PC-3 (cell line): ENCODE measurements at places on chromosomes 3 and 15.

GRCh38 chr3:64594134-64594533, 93.7 kb downstream of the ADAMTS9 start:
- no peaks in the 10 kb centered on the region for H3K4me1 ChIP-seq
- no peak for DNase-seq
- H3K27ac ChIP-seq = no peak overlapping the region
- H3K27me3 ChIP-seq = no peaks in the 10 kb centered on the region

DNA sequence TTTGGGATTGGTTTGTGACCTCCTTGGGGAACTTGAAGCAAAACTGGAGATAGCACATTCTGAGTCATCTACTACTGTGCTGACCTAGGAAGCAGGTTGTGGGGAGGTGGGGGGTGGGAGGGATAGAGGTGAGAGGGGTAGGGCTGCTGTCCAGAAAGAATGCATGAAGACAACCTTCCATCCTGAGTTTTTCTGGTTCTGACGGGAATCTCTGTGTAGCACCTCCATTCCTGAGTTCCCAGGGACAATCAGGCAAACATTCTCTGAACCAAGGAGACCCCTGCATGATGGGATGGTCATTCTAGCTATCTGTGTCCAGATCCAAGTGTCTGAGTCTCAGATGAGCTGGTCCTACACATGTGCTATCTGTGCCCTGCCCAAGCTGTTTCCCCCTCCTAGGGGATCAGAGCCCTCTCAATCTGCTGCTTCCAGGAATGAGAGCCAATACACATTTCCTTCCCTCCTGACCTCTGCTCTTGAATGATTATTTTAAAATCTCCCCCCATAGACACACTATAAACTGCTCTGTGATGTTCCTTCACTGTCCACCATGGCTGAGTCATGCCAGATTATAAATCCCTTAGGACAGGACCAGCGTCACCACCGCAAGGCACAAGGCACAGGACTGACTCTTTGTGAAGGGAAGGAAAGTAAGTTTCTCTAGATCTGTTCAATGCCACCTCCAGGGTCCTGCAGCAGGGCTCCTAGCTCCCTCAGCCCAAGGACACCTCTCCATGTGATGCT, 2.2 kb upstream of the CD276 start:
- no peak overlapping the region for H3K27ac ChIP-seq
- no peak for DNase-seq
- no peaks in the 10 kb centered on the region for H3K36me3 ChIP-seq
- H3K27me3 ChIP-seq = no peaks in the 10 kb centered on the region

DNA sequence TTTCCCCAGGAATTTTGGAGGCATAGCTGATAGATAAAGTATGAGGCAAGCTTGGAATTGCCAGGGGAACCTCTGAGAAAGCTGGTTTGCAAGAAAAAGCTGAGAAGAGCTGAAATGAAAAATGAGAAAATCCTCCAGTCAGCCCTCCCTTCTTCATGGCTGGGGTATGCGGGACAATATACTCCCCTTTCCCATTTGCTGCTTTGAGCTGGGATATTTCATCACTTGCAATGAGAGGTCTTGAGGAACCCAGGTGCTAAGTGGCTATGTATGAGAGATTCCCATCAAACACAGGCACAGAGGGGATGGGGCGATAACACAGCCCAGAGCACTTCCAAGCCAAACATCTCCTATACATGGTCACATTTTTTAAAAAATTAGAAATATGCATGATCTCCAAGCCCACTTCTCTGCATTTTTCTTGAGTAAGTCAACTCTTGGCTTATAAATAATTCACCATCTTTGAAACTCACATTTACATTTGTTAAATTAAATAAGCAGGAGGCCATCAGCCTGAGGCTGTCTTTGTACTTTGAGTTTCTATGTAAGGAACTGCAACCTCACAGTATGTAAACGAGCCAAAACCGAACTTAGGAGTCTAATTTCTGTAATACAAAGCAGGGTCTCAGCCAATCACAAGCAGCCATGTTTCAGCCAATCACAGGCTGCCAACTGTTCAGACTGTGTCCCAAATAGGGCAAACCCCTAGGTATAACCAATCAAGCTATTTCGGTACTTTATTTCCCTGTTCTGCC, 983.6 kb upstream of the NR2F2 start:
- no peak for DNase-seq
- H3K4me3 ChIP-seq = no peak overlapping the region
- no peaks in the 10 kb centered on the region for H3K27me3 ChIP-seq
- no peaks in the 10 kb centered on the region for H3K36me3 ChIP-seq
- peaks cover 2% of the 10 kb centered on the region; the same call in 1 of the 2 replicates for H3K4me1 ChIP-seq

GRCh38 chr15:67171471-67171870, 83.0 kb downstream of the AAGAB start:
- H3K4me1 ChIP-seq = peaks cover 51% of the 10 kb centered on the region
- peaks cover 77% of the 10 kb centered on the region for H3K36me3 ChIP-seq
- H3K27ac ChIP-seq = peak overlapping the region; percentile 93
- H3K4me3 ChIP-seq = no peak overlapping the region
- DNase-seq = no peak
- no peaks in the 10 kb centered on the region for H3K27me3 ChIP-seq

DNA sequence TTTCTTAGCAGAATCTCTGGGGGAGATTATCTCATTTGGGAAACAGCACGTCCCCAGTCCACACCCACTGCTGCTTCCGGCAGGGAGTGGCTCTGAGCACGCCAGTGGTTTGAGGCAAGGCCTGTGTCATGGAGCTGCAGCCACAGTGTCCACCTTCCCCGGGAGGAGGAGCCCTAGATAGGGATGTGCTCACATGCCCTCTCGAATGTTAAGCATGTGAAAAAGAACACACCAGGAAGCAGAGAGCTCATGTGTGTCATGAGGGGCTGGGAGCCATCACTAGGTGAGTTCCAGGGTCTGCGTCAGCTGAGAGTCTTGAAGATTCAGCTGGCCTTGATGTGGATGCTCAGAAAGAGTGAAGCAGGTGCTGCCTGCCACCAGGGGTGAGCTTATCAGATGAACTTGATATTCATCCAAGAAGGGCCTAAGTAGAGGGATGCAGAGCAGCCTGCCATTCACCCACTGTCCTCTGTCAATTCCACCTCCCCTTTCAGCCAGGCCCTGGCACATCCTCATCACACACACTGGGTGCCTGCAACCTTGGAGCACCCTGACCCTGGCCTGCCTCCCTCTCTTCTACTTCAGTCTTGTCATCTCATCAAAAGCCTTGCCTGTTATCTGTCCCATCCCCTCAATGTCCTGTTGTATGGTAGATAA, 16.3 kb downstream of the ITGA11 start:
- no peak for DNase-seq
- no peak overlapping the region for H3K4me3 ChIP-seq
- H3K27ac ChIP-seq = no peak overlapping the region

GRCh38 chr3:122100591-122101463, 45.7 kb downstream of the CD86 start:
- no peak overlapping the region for H3K27ac ChIP-seq
- no peaks in the 10 kb centered on the region for H3K4me1 ChIP-seq
- peak; percentile 16 for DNase-seq
- no peaks in the 10 kb centered on the region for H3K27me3 ChIP-seq
- no peak overlapping the region for H3K4me3 ChIP-seq
- H3K36me3 ChIP-seq = no peaks in the 10 kb centered on the region

DNA sequence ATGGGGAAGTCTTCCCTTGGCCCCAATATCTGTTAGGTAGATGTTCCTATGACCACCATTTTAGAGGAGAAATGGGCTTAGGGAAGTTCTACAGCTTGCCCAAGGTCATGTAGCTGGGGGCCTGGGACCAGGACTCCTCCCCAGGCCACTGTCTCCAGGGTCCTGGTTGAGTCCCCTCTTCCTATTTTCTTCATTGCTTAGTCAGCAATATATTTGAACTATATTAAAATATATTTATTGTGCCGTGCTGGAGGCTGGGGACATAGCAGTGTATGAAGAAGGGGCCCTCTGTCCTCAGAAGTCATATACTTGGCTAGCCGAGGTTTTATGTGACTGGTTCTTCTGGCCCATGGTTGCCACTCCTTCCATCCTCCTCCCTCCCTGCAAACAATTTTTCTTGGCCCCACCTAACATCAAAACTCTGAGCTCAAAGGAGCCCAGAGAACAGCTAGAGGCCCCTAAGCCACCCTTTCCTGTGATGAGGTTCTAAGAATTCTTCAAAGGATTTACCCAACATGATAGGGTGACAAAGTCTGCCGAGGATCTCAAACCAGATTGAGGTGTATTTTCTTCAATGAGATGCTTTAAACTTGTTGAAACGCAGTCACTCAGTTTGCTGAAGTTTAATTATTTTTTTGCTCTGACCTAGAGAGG, 121.2 kb upstream of the RASGRP1 start:
- peaks cover 6% of the 10 kb centered on the region for H3K4me1 ChIP-seq
- H3K4me3 ChIP-seq = no peak overlapping the region
- no peak overlapping the region for H3K27ac ChIP-seq
- H3K36me3 ChIP-seq = no peaks in the 10 kb centered on the region
- no peaks in the 10 kb centered on the region for H3K27me3 ChIP-seq

DNA sequence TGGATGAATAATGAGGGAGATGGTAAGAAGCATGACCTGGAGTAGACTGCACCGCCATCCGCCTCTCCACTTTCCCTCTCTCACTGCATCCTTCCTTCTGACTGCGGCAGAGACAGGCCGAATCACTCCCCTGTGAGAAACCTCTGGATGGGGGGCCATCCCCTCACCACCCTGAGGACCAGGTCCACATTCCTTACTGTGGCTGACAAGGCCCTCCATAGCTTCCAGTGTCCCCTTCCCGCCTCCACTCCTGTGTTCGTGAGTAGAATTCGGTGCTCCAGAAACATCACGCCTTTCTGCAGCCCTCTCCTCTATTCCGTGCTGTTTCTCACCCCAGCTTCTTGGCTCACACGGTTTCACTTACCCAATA, 2.8 kb downstream of the PIGZ start:
- H3K36me3 ChIP-seq = no peaks in the 10 kb centered on the region
- H3K4me3 ChIP-seq = no peak overlapping the region
- DNase-seq = no peak
- H3K27ac ChIP-seq = no peak overlapping the region
- H3K4me1 ChIP-seq = peaks cover 6% of the 10 kb centered on the region; the same call in 1 of the 2 replicates
- no peaks in the 10 kb centered on the region for H3K27me3 ChIP-seq

DNA sequence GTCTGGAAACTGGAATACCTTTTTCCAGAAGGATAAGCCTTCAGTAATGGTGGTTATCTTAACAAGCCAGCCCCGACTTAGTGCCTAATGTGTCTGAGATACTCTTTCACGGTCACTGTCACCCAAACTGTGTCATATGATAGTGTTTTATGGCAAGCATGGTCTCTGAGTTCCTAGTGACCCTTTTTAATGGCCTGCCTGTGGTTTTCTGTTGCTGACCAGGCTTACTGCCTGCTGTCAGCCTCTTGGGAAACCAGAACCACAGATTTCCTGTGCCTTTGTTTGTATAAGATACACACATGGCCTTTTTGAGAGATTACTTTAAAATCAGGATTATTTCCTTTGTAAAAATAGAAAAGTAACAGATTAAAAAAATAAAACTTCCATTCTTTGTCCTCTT, 22.4 kb downstream of the HPS3 start:
- no peak overlapping the region for H3K27ac ChIP-seq
- peaks cover 9% of the 10 kb centered on the region; the same call in 1 of the 2 replicates for H3K4me1 ChIP-seq

DNA sequence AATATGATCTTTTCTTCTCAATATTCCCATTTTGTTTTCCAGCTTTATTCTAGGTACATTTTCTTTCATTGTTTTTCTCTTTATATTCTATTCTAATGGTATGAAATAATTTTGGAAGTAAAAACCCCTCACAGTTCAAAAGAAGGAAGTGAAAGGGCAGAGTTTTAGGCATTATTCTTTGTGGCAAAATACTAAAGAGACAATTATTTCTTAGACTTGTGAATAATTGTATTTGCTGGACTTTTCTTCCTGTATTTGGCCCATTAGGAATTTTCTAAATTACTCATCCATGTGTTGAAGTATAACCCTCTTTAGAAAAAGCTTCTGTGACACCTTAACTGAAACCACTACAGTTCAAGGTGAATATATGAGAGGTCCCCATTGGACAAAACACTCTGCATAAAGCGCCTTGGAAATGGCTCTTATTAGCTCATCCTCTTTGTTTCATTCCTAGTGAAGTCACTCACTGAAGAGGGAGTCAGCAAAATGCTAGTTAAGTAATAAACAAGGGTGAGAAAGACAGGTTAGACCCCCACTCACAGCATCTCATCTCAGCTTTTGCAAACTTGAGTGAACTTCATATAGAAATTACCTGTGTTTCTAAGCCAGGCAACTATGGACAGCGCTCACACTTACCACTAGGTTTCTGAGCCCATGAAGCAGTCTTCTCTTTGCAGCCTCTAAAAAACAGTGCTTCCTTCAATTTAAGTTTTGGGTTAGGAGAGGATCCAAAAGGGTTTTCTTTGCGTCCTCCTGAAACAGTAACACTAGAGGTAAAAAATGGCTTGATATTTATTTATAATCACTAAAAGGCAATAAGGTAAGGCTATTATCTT, 327.5 kb downstream of the ARPP21 start:
- no peak for DNase-seq
- H3K27ac ChIP-seq = no peak overlapping the region
- H3K27me3 ChIP-seq = no peaks in the 10 kb centered on the region
- no peak overlapping the region for H3K4me3 ChIP-seq
- H3K4me1 ChIP-seq = peaks cover 4% of the 10 kb centered on the region; the same call in 1 of the 2 replicates

DNA sequence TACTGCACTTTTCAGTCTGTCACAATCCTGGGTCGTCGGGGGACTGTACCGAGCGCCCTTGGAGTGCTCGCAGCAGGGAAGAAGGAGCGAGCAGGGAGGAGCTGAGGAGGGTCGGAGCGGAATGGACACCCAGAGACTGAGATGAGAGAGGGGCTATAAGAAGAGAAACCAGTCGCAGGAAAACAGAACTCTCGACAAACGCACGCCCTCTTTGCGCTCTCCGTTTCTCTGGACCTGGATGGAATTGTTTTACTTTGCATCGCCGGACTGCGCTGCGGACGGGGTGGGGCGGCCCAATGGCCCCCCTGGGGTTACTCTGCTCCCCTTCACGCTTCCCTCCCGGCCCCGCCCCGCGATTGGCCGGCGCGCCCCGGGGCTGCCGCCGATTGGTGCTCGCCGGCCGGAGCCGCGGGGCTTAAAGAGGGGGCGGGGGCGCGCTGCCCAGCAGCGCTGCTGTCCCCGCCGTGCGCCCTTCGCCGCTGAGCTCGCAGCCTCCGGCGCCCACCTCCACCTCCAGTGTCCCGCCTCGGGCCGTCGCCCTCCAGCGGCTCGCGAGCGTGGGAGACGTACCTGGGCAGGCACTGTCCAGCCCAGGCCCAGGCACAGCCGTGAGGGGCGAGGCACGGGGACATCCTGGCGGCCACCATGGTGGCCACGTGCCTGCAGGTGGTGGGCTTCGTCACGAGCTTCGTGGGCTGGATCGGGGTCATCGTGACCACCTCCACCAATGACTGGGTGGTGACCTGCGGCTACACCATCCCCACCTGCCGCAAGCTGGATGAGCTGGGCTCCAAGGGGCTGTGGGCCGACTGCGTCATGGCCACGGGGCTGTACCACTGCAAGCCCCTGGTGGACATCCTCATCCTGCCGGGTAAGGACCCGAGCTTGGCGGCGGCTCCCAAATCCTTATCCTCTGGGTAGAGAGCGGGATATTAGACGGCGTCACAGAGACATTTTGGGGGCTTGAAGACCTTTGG, at the start of gene CLDN11:
CLDN11 (plus strand) TSS at position 447 of the 977 bp plus-strand sequence; CDS start at position 646, 199 bp downstream.
- no peaks in the 10 kb centered on the region for H3K36me3 ChIP-seq
- DNase-seq = peak; percentile 66
- peak within 1 kb of the TSS; percentile 81 for H3K4me3 ChIP-seq
- no peak within 1 kb of the TSS for H3K27ac ChIP-seq
- H3K27me3 ChIP-seq = no peaks in the 10 kb centered on the region
